ENCODE measurements at places on chromosomes 1 and 21.

- no peak for DNase-seq
Measured at GRCh38 chr1:99595441-99595840, 50.5 kb upstream of the PALMD start.

- DNase-seq, result no peak
Measured at GRCh38 chr1:187617776-187618175, 789.0 kb downstream of the PLA2G4A start.

- DNase-seq, result peak; percentile 73
Measured at GRCh38 chr1:8873506-8874229, 4.8 kb downstream of the ENO1 start.

DNA sequence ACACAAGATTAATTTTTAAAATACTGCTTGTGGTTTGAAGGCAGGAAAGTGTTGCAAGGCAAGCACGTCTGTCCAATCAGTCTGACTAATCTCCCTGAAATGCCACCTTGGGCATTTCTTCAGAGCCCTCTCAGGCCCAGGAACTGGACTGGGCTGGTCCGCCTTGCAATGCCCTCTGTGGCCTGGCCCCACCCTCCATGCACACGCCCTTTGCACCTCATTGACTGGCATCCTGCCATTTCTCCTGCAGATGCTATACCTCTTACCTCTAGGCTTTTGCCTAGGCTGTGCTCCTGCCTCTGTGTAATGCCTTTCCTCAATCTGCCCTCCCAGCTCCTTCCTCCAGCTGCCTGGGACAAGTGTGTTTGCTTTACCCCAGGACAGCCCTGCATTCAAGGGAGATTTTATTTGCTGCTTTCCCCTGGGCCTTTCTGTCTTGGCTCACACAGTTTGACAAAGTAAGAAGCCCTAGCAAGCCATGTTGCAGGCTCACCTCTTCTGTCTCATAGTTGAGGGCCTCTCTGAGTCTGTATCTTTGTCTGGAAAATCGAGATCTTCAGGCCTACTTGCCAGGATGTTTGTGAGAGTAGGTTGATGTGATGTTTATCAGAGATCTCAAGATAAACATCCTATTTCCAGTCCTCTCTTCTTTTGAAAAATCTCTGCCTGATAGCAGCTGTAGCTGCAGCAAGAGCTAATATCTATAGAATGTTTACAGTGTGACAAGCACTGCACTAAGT lies 149.2 kb upstream of the JUN start:
- DNase-seq, result no peak

DNA sequence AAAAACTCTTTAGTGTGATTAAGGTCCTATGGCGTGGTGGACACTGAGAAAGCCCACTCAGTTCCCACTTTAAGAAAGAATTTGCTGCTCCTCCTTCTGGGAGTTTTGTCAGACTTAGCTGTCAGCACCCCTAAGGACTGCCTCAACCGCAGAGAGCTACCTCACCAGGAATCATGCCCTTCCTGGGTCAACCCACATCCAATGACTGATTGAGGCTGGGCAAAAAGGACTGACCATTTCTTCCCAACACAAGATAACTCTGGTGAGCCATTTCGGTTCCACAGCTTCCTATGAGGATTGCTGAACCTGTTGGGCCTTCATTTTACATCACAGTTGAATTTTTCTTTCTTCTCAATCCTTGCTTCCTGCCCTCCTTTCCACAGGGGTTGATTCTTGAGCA lies 197.9 kb downstream of the NCAM2 start:
- no peak for DNase-seq

DNA sequence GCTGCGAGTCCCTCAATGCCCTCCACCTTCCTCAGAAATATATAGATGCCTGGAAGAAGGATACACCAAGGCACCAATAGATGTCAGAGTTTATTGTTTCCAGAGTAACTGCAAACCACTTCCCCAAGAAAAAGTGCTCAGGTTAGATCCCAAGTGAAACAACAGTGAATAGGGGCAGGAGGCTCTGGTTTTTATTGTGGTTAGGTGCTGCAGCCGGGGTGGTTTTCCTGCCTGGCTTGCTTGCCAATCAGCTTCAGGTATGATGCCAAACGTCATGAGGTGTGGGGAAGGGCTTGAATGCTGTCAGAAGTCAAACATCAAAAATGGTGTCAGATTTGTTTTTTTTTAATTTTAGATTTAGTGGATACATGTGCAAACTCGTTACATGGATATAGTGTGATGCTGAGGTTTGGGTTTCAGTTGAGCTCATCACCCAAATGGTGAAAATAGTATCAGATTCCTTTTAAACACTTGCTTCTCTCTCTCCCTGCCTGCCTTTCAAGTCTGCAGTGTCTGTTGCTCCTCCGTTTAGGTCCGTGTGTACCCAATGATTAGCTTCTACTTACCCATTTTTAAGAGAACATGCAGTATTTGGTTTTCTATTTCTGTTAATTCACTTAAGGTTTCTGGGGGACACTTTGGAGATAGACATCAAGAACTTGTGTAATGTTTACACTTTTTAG lies 1317.0 kb downstream of the MRPL39 start:
- peak; percentile 0 for DNase-seq

DNA sequence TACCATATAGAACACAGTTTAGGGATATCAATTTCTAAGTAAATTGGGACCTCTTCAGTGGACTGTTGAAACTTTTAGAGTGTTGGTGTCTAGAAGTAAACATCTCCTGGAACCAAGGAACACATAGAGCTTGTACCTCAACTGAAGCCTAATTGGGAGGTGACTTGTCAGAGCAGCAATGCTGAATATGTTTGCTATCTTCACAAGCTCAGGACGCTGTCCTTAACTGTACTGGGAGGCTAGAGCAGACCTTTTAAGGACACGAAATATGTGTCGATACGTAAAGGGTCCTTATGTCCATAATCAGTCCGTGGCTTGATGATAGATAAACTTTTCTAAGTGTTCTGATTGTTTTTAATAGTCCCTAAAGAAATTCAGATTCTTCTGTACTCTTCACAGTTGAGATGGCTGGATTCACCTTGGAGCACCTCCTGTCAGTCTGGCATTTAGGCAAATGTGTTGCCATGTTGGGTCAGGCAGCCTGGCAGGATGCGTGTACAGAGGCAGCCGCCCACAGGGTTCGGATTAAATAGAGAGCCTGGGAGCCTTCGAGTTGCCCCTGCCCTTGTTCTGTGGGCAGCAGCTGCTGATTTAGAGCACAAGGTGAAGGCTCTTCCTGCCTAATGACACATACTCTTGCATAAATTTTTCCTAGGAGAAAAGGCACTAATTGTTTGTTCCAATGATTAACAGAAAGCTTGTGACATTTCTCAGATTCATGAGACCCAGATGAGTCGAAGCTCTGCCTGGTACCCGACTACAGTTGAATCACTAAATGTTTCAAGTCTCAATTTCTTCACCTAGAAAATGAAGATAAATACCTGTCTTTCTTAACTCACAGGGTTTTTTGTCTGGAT lies 3.6 kb downstream of the ACTN2 start:
- no peak for DNase-seq

- no peak for DNase-seq
Measured at GRCh38 chr1:18760156-18760555, 99.3 kb downstream of the TAS1R2 start.

- DNase-seq, result no peak
Measured at GRCh38 chr1:225182716-225183115, 245.1 kb downstream of the LBR start.

DNA sequence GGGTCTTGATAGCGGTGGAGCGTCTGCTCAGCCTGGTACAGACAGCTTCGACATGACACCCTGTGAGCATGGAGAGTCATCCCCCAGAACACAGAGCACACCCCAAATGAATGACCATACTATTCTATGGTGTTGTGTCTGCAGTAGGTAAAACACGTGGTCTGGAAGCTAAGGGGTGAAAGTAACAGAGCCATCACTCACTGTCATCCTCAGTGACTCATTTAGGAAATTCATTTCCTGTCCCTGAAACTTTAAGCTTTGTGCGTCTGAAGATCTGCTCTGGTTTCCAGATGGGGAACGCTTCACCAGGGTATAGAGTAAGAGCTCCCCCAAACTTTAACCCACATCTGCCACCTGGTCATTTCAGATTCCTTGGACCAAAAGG lies 94.8 kb upstream of the DISP3 start:
- DNase-seq, result no peak

DNA sequence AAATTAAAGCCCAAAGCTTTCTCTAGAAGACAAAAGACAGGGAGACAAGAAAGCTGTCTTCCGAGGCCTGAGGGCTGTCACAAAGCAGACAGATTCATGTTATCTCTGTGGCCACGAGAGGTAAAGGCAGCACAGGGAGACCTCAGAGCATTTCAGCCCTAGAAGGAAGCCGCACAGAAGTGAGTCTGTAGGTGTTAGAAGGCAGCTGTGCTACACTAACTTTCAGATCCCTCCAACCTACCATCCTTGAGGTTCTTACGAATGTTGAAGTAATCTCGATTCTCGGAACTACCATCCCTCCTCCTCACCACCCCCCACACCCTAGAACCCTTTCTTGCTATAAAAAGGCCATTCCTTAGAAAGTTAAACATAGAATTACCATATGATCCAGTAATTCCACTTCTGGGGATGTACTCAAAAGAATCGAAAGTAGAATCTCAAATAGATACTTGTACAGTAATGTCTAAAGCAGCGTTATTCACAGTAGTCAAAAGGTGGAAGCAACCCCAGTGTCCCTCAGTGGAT lies 21.5 kb upstream of the LYST start:
- DNase-seq, result peak; percentile 39

- no peak for DNase-seq
Measured at GRCh38 chr1:189644970-189645369, 832.7 kb downstream of the BRINP3 start.

GRCh38 chr1:246058466-246058865 lies 448.6 kb downstream of the SMYD3 start:
- no peak for DNase-seq

DNA sequence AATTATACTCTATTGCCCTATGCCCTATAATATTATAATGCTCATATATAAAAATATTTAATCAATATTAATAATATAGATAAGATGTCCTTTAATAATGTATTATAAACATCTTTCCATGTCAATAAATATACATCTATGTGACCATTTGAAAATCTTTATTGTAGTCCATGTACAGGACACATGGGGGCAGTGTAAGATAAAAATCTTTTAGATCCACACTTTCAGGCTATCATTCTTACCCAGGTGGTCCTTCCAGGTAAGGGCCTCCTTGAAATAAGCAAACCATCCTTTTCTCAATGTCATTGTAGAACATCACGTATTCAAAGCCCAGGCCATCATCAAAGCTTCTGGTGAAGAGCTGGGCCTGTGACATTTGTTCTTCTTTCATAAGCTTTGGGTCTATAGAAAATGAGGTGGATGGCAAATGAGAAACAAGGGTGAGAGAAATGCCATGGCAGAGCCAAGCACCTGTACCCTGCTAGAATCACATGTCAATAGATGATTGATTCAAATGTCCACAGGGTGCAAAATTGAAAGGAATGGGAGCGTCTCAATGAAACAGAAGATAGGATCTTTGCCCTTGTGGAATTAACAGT lies 20.2 kb downstream of the THEM4 start:
- no peak for DNase-seq

DNA sequence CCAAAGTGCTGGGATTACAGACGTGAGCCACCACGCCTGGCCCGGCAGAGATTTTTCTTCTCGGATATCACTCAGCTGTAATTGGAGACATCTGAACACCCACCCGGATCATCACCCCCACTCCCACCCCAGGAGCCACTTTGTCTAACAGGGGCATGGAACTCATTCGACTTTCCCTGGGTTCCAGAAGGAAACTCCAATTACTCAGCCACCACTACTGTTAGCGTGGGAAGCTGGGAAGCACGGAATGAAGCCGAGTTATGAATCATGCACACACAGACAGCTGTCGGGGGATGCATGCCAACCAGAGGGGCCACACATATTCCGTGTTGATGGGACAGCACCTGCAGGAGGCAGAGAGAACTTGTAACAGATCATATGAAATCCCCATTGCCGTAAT lies 85.2 kb downstream of the HLCS start:
- no peak for DNase-seq

- DNase-seq, result no peak
Measured at GRCh38 chr1:83889707-83890106, 109.2 kb downstream of the TTLL7 start.

- DNase-seq, result no peak
Measured at GRCh38 chr1:58809325-58810010, 25.6 kb upstream of the JUN start.

- no peak for DNase-seq
Measured at GRCh38 chr1:110346690-110347089, 7.5 kb downstream of the RBM15 start.

DNA sequence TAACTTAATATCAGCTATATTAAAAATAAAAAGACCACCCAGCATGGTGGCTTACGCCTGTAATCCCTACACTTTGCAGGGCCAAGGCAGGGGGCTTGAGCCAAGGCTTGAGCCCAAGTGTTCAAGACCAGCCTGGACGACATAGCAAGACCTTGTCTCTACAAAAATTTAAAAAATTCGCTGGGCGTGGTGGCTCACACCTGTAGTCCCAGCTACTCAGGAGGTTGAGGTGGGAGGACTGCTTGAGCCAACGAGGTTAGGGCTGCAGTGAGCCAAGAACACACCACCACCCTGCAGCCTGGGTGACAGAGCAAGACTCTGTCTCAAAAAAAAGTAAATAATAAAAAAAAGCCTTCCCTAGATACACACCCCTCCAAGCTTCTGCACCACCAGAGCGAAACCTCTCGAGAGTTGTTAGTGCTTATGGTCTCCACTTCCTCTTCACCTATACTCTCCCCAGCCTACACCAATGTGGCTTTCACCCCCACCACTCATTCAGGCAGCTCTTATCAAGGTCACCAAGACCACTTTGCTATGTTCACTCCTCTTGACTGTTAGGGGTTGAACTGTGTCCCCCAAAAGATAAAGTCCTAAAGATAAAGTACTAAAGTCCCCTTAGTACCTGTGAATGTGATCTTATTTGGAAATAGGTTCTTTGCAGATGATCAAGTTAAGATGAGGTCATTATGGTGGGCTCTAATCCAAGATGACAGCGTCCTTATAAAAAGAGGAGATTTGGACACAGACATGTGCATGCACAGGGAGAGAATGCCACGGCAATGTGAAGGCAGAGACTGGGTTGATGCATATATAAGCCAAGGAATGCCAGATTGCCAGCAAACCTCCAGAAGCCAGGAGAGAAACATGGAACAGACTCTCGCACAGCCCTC lies 6.8 kb upstream of the PPP1R15B start:
- DNase-seq, result no peak

GRCh38 chr21:28074676-28075075 lies 918.0 kb downstream of the LTN1 start:
- DNase-seq, result no peak

Data from activated T-helper 9 cell treated with anti-CD3 and anti-CD28 coated beads, Interleukin-2, amount 50 U/mL, for 16 hours (primary cell).